Mesenchymal stem cell (in vitro differentiated cells and primary cell): ENCODE measurements at places on chromosomes 1 and 21.
A peak's percentile ranks its signal among the peaks of the same experiment; 100 is the strongest.

DNA sequence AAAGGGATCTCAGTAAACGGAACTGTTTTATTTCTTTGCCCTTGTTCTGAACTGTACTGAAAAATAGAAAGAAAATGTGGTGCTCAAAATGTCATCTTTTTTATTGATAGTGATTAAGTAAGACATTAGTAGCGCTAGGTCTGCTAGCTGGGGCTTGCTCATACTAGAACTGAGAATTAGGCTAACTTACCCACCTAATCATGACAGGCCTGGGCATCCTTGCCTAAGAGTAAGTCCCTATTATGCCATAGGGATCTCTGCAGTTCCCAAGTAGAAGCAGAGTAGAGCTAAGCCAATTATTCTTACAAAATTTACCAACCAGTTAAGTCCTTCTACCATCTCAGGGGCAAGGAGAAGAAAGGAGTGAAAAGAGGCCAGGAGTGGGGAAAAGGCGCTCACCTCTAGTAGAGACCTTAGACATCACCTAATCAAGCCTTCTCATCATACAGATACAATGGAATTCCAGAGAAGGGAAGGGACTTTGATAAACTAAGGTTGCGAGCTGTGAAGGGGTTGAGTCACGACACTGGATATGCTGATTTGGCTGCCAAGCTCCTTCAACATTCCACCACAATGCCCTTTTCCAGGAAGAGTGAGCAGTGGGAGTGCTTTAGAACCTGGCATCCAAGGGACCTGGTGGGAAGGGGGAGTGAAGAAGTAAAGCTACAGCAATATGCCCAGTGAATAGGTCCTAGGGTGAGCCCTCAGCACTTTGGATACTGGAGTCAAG is 27.7 kb upstream of the RPTN start:
- DNase-seq = no peak

- DNase-seq = no peak
Observed at GRCh38 chr1:152917794-152918193, 9.4 kb downstream of the IVL start.

DNA sequence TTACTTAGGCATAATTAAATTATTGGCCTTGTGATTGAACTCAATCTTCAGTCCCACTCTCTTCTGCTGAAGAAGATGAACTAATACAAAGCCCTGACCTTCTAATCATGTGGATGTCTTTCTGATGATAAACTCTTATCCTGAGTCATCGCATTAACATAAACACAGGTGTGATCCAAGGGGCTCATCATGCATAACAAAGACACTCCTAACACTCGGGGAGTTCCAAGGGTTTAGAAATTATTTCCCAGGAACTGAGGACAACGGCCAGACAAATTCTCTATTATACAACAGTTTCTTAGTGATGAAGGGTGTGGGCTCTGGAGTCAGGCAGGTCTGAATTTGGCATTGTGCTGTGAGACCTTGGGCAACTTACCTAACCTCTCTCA is 18.0 kb downstream of the DUSP10 start:
- DNase-seq = no peak

DNA sequence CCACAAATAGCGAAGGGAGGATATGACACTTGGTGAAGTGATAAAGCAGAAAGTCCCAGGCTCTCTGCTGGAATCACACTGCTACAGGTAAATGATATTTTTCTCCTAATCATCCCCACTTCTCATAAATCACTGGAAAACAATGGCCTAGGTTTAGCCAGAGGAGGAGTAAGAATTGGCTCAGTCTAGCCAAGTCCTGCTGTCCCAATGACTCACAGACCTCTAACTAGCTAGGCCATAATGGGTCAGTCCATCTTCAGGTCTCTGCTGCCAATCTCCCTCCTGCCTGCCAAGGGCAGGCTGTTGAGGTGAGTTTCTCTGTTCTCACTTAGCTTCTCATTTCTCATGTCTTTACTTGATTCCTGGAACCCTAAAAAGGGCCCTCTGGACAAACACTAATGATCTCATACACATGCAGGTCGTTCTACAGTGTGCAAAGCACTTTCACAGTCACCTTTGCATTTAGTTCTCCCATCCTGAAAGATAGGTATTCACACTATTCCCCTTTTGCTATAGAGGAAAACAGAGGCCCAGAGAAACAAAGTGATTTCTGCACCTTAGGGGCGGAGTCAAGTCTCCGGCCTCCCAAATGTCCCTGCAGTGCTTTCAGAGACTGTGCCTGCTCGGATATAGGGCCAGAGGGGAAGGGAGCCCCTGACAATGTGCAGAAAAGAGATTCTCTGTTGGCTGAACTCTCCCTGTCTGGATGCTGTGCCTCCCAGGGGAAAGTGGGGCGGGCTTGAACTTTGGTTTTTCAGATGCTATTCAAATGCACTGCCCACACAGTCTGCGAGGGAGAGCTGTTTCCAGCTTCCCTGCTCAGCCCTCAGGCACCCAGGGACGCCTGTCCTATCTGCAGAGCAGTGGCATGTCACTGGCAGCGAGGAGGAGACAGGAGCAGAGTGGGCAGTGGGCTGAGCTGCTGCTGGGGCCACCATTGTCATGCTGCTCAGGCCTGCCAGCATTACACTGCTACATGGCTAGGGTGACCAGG is 3.9 kb upstream of the CDK18 start:
- no peak for DNase-seq

DNA sequence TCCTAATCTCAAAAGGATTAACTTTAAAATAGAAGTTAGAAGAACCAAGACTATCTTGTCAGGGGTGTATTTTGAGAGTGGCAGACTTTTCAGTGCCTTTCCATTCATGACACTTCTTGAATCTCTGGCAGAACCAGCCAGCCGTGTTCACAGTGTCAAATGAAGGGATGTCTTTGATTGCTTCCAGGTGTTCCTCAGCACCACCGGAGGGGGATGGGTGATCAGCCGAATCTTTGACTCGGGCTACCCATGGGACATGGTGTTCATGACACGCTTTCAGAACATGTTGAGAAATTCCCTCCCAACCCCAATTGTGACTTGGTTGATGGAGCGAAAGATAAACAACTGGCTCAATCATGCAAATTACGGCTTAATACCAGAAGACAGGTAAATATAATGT is 32.3 kb downstream of the FMO1 start:
- DNase-seq = no peak

GRCh38 chr1:212608959-212609700 is 569 bp downstream of the ATF3 start:
- DNase-seq = peak; percentile 55

DNA sequence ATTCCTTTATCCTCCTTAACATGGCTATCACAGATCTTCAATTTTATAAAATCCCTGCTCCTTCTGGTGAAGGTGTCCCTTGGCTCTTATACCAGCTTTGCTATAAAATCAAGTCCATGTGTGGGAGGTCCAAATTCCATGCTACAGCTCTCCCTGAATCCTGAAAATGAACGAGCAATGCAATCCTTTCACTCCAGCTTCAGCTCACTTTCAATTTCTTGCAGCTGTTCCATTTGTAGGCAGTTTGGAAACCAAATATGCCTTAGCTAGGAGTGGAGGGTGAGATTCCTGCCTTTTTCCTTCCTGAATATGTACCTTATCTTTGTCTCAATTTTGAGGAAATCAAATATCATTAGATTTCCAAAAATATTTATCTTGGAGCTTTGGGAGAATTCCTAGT is 402.6 kb downstream of the TTLL7 start:
- DNase-seq = no peak

- DNase-seq = no peak
Observed at GRCh38 chr1:84969489-84970250, 27.2 kb downstream of the MCOLN2 start.

DNA sequence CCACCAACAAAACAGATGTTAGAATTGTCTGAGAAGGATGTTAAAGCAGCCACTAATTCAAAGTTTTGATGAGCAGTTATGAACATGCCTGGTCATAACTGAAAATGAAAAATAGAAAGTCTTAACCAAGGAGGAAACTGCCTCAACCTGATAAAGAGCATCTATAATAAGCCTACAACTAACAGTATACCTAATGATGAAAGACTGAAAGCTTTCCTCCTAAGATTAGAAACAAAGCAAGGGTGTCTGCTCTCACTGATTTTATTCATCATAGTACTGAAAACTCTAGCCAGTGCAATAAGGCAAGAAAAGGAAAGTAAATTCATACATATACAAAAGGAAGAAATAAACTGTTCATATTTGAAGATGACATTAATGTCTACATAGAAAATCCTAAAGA is 82.0 kb downstream of the KCNK1 start:
- DNase-seq = no peak

GRCh38 chr1:185317886-185318310 is 855 bp upstream of the IVNS1ABP start:
- DNase-seq = peak; percentile 55

GRCh38 chr1:28965271-28965870 is 51.0 kb downstream of the EPB41 start:
- no peak for DNase-seq

GRCh38 chr1:220380885-220381284 is 108.6 kb upstream of the RAB3GAP2 start:
- DNase-seq = no peak

- no peak for DNase-seq
Observed at GRCh38 chr1:201631037-201631436, 92.1 kb downstream of the NAV1 start.
